ENCODE measurements at places on chromosomes 1 and 21.

GRCh38 chr1:23882746-23883145 lies 14.7 kb upstream of the FUCA1 start:
- no peak for DNase-seq

GRCh38 chr1:56709269-56709880 lies 64.3 kb downstream of the PRKAA2 start:
- no peak for DNase-seq

DNA sequence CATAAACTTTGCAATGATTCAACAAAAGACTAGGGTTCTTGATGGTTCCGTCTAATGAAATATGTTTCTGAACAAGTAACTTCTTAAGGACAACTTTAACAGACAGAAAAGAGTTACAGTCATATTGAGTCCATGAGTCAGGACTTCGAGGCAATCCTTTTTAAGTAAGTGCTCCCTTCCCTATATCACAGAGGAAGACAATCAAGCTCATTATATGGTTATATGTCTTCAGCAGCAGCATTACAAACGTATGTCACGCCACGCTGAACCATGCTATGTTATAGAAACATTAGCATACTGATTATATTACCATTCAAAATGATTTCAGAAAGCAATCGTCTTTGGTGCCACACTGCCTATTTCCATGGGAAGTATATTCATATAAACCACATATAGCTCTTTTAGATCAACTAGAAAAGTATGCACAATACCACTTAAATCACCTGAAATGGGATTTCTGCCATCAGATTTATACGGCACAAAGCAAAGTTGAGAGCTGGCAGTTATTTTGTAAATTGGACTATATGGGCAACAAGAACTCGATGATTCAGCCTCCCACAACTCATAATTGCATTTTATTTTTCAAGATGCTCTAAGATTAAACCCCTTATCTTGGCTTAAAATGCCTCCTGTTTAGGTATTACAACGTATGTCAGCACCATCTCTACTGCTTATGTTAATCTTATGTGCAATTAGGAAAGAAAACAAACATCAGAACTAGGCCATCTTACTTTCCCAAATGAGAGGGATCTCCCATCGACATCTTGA lies 111.3 kb upstream of the SAMSN1 start:
- no peak for DNase-seq

DNA sequence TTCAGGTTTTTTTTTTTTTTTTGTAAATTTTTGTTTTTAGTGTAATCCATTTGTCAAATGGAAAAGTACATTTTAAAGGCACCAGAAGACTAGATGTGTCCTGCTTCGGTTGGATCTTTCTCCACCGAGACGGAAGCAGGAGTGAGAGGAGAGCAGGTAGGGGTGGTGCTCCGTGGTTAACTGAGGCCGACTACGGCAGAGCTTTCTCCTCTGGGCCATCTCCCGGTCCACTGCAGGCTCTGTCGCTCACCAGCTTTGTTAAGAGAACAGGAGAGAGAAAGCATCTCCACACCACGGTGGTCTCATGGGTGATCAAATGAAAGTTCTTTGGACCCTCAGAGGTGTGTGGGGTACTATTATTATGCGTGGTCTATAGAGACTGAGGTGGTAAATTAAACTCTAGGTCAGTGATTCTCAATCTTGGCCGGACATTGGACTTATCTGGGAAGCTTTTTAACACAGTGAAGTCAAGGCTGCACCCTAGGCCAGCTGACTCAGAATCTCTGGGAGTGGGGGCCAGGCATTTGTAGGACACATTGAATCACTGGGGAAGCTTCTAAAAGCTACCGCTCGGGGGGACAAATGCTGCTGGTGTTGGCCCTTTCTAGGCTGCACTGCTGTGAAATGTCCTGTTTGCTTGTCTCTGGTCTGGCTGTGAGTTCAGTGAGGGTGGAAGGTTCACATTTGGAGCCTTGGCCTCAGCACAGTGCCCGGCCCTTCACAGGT lies 25.0 kb downstream of the ABCA4 start:
- no peak for DNase-seq

DNA sequence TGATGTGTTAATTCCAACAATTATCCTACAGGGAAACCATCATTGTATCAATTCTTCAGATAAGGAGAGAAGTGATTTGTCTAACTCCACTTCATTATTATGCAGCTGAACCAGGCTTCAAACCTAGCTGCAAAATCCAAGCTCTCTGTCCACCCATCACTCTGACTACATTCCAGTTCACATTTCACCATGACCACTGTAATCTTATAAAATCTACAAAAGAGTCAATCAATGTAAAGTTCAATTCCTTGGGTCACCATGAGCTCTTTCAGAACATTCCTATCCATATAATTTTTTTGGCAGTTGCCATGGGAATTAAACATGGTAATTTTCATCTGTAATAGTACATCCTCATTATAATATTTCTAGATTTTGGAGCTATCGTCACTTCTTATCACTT lies 100.9 kb downstream of the PLPPR5 start:
- no peak for DNase-seq

GRCh38 chr1:230567221-230567575 lies 75.1 kb upstream of the COG2 start:
- no peak for DNase-seq

DNA sequence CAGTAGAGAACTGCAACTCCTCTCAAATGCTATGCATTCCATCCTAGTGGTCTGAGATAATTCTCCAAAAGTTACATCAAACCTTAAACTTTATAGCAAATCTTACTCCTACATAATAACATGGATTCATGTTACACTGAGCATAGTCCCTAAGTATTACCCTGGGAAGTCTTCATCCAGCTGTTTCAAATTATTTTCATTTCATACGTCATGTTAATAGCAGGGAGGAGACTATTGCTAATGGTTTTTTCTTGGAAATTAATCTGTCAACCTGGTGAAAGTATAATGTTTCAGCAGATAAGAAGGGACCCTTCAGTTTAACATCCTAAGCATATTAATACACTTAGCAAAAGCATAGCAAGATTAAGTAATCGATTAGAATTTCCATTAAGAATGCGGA lies 318.1 kb downstream of the USP25 start:
- no peak for DNase-seq

- no peak for DNase-seq
Measured at GRCh38 chr21:27024971-27025370, 58.1 kb upstream of the ADAMTS5 start.

- no peak for DNase-seq
Measured at GRCh38 chr1:245148861-245149260, 5.9 kb upstream of the KIF26B start.

- no peak for DNase-seq
Measured at GRCh38 chr1:57112148-57112547, 146.3 kb upstream of the C8B start.

DNA sequence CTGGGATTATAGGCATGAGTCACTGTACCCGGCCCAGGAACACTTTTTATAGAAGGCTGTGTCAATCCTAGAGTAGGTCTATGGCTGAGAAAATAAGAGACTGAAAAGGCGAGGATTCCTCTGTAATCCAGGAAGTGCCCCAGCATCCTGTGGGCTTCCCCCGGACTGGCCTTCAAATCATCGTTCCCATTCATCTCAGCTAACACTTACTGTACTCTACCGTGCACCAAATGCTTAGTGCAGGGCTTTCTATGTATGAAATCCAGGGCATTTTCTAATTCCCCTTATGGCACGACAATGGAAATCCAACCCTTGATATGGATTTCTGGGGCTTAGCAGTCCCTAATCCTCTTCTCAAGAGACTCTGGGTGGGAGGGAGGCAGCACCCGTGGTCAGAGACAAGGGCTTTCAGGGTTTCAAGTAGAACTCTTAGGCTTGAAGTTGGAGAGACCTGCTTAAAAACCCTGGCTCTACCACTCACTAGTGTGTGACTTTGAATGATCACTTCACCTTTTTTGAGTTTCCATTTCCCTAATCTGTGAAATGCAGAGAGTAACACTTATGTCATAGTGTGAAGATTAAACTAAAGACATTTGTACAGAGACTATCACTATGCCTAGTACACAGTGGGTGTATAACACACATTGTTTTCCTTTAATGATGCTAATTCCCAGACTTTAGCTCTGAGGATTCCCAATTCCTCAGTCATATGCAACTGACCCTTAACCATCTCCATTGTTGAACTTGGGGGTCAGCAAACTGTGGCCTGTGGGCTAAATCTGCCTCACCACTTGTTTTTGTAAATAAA lies 20.3 kb downstream of the MECR start:
- DNase-seq: no peak

DNA sequence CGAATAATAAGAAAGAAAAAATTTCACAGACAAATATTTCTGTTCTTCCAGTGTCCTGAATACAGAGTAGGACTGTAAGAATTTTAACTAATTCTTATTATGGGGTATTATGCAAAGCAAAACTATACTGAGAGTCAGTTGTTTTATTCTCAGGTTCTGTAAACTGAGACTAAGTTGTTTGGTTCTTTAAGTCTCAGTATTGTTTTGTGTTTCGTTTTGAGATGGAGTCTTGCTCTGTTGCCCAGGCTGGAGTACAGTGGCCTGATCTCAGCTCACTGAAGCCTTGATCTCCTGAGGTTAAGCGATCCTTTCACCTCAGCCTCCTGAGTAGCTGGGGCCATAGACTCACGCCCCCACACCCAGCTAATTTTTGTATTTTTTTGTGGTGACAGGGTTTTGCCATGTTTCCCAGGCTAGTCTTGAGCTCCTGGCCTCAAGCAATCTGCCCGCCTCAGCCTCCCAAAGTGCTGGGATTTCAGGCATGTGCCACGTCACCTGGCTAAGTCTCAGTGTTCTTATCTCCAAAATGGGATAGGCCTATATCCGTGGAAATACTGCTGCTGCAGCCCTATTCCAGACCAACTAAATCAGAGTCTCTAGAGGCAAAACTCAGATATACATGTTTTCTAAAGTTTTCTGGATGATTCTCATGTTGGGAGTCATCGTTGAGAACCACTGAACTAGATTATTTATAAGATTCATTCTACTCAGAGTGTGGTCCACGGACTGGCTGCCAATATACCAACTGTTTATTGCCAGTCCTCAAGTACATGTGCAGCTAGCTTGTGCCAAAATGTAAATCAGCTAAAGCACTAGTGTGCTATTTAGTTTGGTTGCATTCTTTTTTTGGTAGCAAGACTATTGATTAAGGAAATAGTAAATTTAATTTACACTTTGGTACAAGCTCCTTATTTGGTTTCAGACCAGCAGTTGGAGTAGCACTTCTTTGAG lies 116.6 kb downstream of the HS2ST1 start:
- DNase-seq: no peak

- no peak for DNase-seq
Measured at GRCh38 chr1:29457496-29458368, 221.4 kb downstream of the PTPRU start.

- DNase-seq: no peak
Measured at GRCh38 chr1:210397252-210397651, 68.5 kb downstream of the HHAT start.

- no peak for DNase-seq
Measured at GRCh38 chr1:25026730-25027450, 96.8 kb upstream of the RUNX3 start.

- DNase-seq: peak; percentile 93
Measured at GRCh38 chr1:231240883-231241735, at the start of gene GNPAT. Gene GNPAT (plus strand): TSS chr1:231241212. CDS start chr1:231241379, 167 bp downstream.

- DNase-seq: no peak
Measured at GRCh38 chr1:223430236-223430635, 37.0 kb downstream of the CCDC185 start.

- no peak for DNase-seq
Measured at GRCh38 chr1:234858722-234859121, 248.7 kb upstream of the IRF2BP2 start.

DNA sequence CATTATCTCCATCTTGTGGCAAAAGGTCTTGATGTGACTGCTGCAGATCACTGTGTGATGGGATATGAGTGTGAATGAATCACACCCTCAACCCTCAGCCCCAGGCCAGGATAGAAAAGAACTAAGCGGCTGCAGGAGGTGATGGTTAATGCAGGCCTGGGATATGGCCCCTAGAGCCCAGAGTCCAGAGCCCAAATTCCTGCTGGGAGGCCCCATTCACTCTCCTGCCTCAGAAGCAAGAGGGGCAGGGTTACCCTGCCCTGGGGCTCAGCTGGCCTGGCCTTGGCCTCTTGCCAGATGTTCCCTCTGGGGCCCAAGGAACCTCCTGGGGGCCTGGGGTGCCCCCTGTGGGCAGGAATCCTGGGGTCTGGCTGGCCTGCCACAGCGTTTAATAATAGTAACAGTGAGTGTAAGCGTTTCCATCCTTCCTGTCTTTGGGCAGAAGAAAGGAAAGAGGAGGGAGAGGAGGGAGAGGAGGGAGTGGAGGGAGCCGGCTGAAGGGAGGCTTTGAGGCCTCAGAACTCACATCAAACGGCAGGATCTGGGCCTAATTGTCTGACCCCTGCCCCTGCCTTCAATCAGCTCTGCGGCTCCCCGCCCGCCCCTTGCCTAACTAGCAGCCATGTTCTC lies 26.2 kb downstream of the DMAP1 start:
- no peak for DNase-seq

DNA sequence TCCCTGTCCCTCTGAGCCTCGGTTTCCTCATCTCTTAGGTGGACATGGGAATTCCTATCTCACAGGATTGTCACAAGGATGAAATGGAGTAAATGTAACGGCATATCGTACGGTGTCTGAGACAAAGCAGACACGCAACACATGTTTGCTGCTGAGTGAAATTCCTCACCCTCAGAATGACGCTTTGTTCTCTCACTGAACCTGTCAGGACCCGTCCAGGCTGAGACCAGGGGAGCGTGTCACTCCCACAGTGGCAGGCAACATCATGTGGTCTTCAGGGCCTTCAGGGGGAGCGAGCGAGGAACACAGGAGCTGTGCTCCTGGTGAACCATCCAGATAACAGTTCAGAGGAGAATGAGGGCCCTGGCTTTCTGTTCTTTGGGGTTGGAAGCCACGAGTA lies 74.2 kb downstream of the TOMM20 start:
- no peak for DNase-seq

DNA sequence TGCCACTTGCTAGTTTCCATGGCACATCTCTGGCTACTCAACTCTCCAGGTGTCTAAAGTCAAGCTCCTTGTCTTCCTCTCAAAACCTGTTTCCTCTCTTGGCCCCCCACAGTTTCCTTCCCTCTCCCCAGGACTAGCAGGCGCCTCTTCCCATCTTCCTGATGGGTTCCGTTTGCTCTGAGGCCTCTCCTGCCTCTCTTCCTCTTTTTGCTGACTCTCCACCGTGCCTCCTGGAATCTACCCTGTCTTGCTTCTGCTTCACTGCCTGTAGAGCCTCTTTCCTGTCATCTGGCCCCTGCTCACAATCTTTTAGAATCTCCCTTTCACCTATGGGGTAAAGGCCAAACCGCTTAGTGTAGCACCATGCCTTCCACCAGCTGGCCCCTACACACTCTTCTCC lies 21.8 kb upstream of the LHX4 start:
- DNase-seq: no peak

- no peak for DNase-seq
Measured at GRCh38 chr1:3651930-3652547, at the start of gene TP73. Gene TP73 (plus strand): TSS chr1:3652516. CDS start chr1:3682366, 29,850 bp downstream.

- DNase-seq: peak; percentile 44
Measured at GRCh38 chr1:223832637-223832943, 13.2 kb downstream of the TP53BP2 start.

GRCh38 chr21:44865561-44866280 lies 7.8 kb downstream of the PTTG1IP start:
- DNase-seq: peak; percentile 46

- no peak for DNase-seq
Measured at GRCh38 chr1:93033785-93034184, 45.3 kb upstream of the MTF2 start.

Measured in stimulated activated CD8-positive, alpha-beta memory T cell treated with anti-CD3 and anti-CD28 coated beads, Interleukin-4, amount 100 ng/mL, for 48 hours (primary cell).